ENCODE measurements at places on chromosomes 11 and 22.
A peak's percentile ranks its signal among the peaks of the same experiment; 100 is the strongest.

- DNase-seq: no peak
Observed at GRCh38 chr11:58471892-58472291, 29.9 kb upstream of the OR5B12 start.

DNA sequence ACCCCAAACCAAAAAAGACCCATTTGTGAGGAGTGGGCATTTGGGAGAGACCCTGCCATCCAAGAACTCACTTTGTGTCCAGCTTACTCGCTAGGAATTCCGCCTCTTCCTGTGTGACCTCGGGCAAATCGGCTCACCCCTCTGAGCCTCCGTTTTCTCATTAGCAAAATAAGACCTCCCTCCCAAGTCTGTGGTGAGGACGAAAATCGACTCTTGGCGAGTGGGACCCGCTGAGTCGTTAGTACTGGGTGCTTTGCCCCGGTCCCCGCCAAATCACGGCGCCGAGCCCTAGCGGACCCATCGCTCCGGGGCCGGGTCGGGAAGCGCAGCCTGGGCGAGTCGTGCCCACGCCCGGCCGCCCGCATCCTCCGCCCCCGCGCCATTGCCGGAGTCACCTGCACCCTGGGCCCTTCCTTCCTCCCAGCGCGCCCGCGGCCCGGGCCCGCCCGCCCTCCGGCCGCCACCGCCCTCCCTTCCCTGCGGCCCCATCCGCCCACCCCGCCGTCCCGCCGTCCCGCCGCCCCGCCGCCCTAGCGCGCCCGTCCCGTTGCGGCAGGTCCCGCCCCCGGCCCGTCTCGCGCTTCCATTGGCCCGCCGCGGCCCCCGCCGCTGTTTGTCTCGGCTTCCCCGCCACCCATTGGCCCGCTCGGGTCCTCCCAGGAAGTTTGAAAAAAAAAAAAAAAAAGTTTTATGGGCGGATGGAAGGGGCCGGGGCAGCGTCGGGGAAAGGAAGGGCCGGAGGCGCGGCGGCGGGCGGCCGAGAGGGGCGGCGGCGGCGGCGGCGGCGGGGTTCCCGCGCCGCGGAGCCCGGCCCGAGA, 48.9 kb downstream of the TRIOBP start:
- peak; percentile 84 for DNase-seq

- no peak for DNase-seq
Observed at GRCh38 chr11:8826139-8826786, 84.7 kb upstream of the AKIP1 start.

- DNase-seq: no peak
Observed at GRCh38 chr11:46161201-46161600, 39.9 kb upstream of the PHF21A start.

DNA sequence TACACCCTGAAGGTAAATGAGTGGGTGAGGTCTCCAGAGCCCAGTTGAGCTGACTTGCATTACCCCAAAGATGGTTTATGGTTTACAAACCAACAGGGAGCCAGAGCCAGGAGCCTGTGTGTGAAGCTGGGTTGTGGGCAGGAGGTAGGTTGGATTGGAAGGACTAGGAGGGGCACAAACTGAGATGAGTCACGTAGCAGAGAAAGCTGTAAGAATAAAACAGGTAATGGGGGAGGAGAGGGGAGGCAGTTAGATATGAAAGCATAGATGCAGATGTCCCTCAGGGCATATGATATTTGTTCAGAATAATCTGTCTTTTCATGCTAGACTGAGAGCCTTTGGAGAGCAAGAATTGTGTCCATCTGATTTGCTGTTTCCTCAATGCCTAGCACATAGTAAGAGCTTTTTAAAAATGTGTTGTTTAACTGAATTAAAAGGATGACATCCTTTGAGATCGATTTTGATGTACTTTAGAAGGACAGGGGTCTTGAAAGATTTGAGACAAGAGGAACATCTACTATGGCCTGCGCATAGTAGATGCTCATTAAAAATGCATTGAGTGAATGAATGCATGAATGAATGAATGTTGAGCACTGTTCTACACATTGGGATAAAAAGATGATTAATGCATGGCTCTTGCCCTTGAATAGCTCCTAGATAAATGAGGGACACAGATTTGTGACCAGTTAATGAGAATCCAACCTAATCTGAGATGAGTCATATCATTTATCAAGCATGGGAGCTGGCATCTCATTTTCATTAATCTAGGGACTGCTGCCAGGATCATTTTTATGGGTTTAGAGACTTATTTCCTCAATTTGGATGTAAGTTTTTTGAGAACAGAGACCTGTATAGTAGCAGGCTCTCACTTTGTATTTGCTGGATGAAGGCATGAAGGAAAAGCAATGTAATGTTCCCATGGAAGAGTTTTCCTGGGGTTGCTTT, 175.8 kb upstream of the BDNF start:
- no peak for DNase-seq

GRCh38 chr11:65934014-65934413, 11.3 kb upstream of the TSGA10IP start:
- no peak for DNase-seq

DNA sequence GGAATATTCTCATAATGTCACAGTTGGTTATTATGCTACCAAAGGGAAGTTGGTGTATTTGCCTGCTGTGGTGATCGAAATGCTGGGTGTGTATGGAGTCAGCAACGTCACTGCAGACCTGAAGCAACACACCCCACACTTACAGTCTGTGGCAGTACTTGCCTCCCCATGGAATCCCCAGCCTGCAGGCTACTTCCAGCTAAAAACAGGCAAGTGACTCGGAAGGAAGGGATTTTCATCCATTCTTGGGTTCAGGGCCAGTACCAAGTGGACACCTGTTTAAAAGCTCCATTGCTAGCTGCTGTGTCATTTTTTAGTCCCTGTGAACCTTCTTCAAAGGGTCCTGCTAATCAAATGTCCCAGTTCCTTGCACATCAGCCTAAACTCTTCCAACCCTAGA, 149.6 kb downstream of the C11orf91 start:
- no peak for DNase-seq

DNA sequence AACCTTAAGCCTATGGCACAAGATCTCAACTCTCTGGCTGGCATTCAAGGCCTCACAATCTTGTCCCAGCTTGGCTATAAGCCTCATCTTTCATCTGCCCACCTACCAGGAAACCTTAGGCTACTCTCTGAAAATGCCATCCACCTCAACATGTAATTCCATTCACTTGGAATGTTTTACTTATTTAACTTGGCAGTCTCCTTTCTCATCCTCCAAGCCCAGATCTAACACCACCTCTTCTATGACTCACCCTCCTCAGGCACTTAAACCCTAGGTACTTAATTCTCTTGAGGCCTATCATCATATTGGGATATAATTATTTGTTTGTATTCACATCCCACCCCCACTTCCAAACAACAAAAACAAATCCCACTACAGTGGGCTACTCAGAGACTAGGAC, 15.0 kb downstream of the POGLUT3 start:
- DNase-seq: no peak

DNA sequence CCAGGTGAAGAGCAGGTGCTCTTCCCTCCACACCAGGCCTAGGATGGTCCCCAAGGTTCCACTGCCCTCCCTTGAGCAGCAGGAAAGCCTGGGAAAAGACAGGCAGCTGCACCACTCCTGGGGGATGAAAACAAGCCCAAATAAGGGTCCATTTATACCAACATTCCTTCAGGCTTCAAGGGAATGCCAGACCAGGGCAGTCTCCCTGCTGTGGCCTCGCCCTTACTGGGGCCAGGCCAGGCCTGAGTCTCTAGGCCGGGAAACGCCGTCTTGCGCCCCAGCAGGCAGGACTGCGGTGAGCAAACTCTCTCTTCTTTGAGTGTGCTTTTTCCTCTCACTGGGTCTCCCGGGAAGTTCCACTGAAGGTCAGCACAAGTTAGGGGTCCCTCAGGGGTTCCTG, 443.5 kb downstream of the SOX6 start:
- DNase-seq: no peak

DNA sequence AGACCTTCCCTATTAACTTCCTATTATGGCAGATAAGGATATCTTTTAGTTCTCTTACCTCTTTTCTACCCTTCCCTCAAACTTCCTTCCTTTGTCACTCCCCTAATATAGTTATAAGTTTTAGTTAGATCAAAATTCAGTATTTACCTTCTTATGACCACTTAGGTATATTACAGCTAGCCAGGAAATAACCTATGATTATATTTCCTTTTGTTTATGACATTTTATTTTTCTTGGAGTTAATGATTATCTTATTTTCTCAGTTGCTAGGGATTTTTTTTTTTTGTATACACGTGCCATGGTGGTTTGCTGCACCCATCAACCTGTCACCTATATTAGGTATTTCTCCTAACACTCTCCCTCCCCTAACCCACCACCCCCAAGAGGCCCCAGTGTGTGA, 88.2 kb upstream of the ZBED5 start:
- no peak for DNase-seq

DNA sequence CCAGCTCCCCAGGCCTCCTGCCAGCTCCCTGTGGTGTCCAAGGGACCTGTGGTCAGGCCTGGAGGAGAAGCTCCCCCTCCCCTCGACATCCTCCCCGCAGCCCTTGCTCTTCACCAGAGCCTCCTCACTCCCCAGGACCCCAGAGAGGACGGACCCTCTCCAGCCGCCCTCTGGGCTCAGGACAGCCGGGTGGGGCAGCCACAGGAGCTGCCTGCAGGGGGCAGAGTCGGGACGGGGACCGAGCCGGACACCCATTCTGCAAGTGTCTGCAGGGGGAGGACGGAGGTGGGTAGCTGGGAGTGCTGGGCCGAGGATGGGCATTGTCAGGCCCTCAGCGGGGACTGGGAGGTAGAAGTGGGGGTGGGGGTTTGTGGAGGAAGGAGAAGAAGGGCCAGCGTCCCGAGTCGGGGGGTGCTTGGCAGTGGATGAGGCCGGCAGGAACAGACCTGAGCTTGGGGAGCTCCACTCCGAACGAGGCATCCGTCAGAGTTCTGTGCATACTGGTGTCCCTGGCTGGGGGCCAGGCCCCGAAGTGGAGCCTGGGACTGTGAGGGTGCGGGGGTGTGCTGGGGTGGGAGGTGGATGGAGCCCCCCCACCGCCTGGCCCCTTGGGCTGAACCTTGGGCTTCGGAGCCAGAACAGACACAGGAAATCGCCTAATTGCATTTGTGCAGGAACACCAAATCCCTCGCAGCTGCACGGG, 15.2 kb downstream of the PRR33 start:
- no peak for DNase-seq

- no peak for DNase-seq
Observed at GRCh38 chr11:2657697-2658284, 42.0 kb downstream of the KCNQ1OT1 start.

DNA sequence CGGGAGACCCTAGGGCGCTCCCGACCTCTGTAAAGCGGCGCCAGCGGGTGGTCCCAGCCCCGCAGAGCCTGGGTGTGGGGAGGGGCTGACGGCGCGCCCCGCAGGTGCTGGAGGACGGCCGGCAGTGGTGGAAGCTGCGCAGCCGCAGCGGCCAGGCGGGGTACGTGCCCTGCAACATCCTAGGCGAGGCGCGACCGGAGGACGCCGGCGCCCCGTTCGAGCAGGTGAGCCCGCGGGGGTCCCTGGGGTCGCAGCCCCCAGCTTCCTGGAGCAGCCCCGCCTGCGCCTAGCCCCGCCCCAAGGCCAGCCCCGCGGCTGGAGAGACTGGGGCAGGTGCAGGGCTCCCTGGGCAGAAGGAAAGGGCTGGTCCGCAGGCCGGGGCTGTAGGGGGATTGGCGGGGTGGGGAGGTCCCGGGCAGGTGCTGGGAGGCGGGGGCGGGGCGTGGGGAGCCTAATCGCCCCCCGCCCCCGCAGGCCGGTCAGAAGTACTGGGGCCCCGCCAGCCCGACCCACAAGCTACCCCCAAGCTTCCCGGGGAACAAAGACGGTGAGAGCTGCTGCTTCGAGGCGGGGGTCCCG, 19.7 kb downstream of the EPS8L2 start:
- no peak for DNase-seq

- DNase-seq: no peak
Observed at GRCh38 chr11:65420506-65420905, 2.1 kb upstream of the NEAT1 start.

- DNase-seq: no peak
Observed at GRCh38 chr11:77455740-77456139, 18.2 kb downstream of the PAK1 start.

DNA sequence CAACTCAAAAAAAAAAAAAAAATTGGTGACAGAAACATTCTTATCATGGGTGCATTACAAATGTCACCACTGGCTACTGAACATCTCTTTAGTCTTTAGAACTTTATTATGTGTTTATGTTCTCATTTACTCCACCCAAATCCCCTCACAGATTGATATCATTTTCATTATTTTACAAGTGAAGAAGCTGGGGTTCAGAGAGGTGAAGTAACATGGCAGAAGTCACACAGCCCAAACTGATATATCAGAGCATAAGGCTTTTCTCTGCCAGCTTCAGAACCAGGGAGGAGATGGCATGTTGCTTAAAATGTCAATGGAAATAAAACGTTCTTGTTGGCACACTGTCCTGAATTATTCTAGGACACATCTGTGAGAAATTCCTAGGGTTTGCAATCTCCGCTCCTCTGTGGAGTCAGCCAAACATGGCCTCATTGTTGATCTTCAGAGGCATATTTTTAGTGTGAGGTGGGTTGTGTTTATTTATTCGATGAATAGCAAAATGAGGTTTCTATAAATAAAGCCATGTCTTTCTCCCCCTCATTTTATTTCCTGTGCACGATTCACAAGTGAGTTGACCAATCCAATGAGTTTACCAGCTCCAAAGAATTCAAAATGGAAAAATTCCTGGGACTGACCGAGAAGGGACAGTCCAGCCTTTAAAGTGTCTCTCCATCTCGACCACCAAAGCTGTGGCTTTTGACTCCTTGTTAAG, 72.9 kb upstream of the ANO1 start:
- no peak for DNase-seq

DNA sequence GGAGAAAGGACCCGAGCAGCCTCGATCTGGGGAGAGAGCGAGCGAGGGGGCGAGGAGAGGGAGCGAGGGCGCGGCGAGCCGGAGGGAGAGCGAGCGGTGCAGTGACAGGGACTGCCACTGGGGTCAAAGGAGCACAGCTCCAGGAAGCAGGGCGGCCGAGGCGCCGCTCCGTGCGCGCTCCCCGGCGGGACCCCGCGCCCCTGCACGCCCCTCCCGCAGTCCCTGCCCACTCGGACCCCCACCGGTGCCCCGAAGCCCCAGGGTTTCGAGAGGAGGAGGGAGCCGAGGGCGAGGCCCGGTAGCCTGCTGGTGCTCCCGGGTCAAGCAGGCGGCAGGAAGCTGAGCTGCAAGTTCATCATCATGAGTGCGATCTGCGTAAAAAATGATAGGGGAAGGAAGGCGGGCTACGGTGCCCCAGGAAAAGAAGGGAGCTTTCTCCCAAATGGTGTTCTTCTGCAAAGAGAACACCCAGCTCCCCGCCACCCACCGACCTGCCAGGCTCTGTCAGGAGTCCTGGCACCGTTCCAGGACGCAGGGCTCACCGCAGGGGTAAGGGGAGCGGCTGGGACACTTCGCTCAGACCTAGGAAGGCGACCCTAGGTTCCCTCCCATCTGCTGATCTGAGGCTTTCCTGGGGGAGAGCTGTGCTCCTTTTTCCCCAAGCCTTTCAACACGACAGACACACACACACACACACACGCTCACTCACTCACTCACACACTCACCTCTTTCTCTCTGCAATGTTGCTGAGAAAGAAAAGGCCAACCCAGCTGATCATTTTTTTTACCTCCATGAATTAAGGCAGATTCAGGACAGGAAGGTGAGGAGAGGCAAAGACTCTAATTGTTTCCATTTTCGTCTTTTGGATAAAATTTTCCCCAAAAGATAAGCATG, at the start of gene MPPED2:
Gene MPPED2 (minus strand): TSS at position 103 of the 894 bp plus-strand sequence. CDS start 5,980 bp downstream, outside the sequence.
- DNase-seq: peak; percentile 19

- DNase-seq: no peak
Observed at GRCh38 chr11:121626507-121626875, 173.7 kb upstream of the SORL1-AS1 start.

Measured in GDM1 (cell line).